ENCODE measurements at places on chromosomes 11 and 22. TPM values are rescaled to one million over a fixed set of nuclear protein-coding genes. Genes with fewer than 3 reads are reported as not detected.
A peak's percentile ranks its signal among the peaks of the same experiment; 100 is the strongest.

SCGB1D2 gene
- total RNA-seq, result not detected

IGSF22 gene
- total RNA-seq, result not detected

PITPNM1 gene
- total RNA-seq, result 46.9 TPM

EFCAB6 gene
- total RNA-seq, result 1.4 TPM

NRGN gene
- total RNA-seq, result 1.0 TPM

RTN4R gene
- 1.5 TPM for total RNA-seq

TSGA10IP gene
- not detected for total RNA-seq

OTOG gene
- total RNA-seq, result not detected

- H3K27ac ChIP-seq, result no peak overlapping the region
- no peak overlapping the region for H3K4me3 ChIP-seq
- no peak for DNase-seq
- H3K27me3 ChIP-seq, result no peaks in the 10 kb centered on the region
- peaks cover 9% of the 10 kb centered on the region for H3K4me1 ChIP-seq
These were observed 75.1 kb downstream of the KIRREL3 start for GRCh38 chr11:126925321-126926093.

- peak overlapping the region; percentile 96 for H3K27ac ChIP-seq
- peak overlapping the region; percentile 65 for H3K4me3 ChIP-seq
- H3K4me1 ChIP-seq, result peaks cover 62% of the 10 kb centered on the region
- peaks cover 4% of the 10 kb centered on the region for H3K36me3 ChIP-seq
- no peak for DNase-seq
These were observed 3.5 kb downstream of the PLXNB2 start for GRCh38 chr22:50303848-50304527.

DNA sequence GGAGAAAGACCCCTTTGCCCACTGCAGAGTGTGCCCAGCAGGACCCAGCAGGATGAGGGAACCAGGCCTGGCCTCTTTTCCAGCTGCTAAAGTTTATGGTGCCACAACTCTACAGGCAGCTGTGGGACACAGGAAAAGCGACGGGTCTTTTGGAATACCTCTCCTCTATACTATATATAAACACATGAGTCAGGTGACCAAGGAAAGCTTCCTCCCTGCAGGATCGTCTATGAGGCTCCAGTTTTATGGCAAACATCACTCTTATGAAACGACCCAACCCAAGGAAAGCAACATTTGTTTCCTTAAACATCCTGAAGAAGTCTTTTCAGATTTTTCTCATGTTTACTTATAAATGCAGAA lies 102.8 kb upstream of the AKIP1 start:
- peaks cover 15% of the 10 kb centered on the region for H3K36me3 ChIP-seq
- no peak for DNase-seq
- H3K4me3 ChIP-seq, result peak overlapping the region; percentile 84
- H3K4me1 ChIP-seq, result peaks cover 7% of the 10 kb centered on the region
- H3K27me3 ChIP-seq, result no peaks in the 10 kb centered on the region
- H3K27ac ChIP-seq, result peak overlapping the region; percentile 96

- no peaks in the 10 kb centered on the region for H3K36me3 ChIP-seq
- no peak overlapping the region for H3K27ac ChIP-seq
- no peak overlapping the region for H3K4me3 ChIP-seq
- no peak for DNase-seq
- H3K27me3 ChIP-seq, result no peaks in the 10 kb centered on the region
These were observed 2000.4 kb upstream of the RAG2 start for GRCh38 chr11:38598418-38598817.

DNA sequence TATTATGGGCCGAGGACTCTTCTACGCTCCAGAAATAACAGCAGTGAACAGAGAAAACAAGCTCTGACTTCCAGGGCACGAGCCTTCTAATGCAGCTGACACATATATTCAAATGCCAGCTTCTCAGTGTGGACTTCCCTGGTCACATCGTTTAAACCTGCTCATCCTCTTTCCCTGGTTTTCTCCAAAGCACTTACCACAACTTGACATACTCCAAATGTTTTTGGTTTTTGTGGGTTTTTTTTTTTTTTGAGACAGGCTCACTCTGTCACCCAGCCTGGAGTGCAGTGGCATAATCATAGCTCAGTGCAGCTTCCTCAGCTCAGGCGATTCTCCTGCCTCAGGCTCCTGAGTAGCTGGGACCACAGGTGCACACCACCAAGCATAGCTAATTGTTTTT lies 105.5 kb downstream of the MICAL3 start:
- no peak overlapping the region for H3K4me3 ChIP-seq
- no peak for DNase-seq
- peaks cover 41% of the 10 kb centered on the region for H3K4me1 ChIP-seq
- H3K27ac ChIP-seq, result no peak overlapping the region

- peaks cover 4% of the 10 kb centered on the region for H3K36me3 ChIP-seq
- peak overlapping the region; percentile 78 for H3K27ac ChIP-seq
- H3K4me3 ChIP-seq, result peak overlapping the region; percentile 91
- H3K4me1 ChIP-seq, result peaks cover 21% of the 10 kb centered on the region
- peaks cover 1% of the 10 kb centered on the region for H3K27me3 ChIP-seq
- DNase-seq, result no peak
These were observed 630 bp downstream of the PIK3IP1 start for GRCh38 chr22:31291481-31292235.

DNA sequence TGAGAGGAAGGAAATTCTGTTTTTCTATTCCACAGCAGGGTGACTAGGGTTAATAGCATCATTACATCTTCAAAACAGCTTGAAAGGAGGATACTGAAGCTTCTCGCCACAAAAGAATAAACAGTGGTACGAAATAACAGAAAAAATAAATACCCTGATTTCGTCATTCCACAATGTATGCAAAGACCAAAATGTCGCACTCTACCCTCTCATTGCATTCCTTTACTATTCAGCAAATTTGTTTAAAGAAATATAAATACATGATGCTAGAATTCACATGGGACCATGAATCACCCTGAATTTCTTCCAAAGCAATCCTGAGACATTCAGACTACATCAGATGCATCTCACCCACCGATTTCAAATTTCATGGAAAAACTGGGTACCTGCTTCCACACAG lies 112.3 kb upstream of the TOP3B start:
- no peak overlapping the region for H3K27ac ChIP-seq
- no peaks in the 10 kb centered on the region for H3K4me1 ChIP-seq
- DNase-seq, result no peak
- no peak overlapping the region for H3K4me3 ChIP-seq
- H3K27me3 ChIP-seq, result peaks cover 76% of the 10 kb centered on the region
- no peaks in the 10 kb centered on the region for H3K36me3 ChIP-seq

DNA sequence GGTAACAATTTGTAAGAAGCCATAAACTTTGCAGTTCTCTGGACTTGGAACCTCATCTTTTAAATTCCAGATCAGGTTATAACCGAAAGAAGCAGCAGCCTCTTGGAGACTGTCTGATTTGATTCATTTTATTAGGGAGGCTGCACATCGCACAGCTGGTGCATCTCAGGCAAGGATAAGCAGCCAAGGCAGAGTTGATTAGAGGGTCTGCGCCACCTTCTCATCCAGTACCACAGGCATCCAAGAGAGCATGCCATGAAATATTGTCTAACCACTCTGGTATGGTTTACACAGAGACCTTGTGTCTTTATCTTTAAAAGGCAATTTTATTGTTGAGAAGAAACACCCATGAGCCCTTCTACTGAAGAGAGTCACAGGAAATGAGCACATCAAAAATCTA lies 16.2 kb upstream of the CWF19L2 start:
- H3K4me3 ChIP-seq, result no peak overlapping the region
- H3K36me3 ChIP-seq, result no peaks in the 10 kb centered on the region
- DNase-seq, result no peak
- no peak overlapping the region for H3K27ac ChIP-seq
- no peaks in the 10 kb centered on the region for H3K4me1 ChIP-seq
- H3K27me3 ChIP-seq, result peaks cover 39% of the 10 kb centered on the region

GRCh38 chr11:11948242-11948947 lies 60.0 kb downstream of the DKK3 start:
- peaks cover 6% of the 10 kb centered on the region for H3K4me1 ChIP-seq
- H3K36me3 ChIP-seq, result peaks cover 38% of the 10 kb centered on the region
- peak overlapping the region; percentile 23 for H3K27ac ChIP-seq
- no peak overlapping the region for H3K4me3 ChIP-seq

DNA sequence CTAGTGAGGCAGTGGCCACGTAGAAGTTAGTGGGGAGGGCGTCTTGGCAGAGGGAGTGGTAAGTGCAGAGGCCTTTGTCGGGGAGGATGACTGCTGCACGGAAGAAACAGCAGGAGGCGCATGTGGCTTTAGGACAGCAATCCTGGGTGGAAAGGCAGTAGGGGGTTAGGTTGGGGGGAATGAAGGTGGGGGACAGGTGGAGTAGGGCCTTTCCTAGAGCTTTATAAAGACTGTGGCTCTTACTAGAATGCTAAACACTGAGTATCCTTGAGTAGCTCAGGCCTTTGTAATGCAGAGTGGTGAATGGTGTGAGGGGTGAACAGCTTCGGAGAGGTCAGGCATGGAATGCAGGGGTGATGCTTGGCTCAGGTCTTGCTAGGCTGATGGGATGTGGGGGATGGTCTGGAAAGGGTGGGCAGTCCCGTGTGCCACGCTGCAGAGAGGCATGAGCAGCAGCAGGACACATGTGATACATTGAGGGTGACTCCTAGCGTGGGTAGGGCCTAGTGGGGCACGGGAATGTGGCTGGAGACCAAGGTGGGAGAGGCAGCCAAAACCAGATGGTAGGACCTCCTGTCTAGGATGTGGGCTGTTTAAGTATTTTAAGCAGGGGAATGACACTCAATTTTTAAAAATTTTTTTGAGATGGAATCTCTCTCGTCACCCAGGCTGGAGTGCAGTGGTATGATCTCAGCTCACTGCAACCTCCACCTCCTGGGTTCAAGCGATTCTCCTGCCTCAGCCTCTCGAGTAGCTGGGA lies 19.2 kb downstream of the AP2A2 start:
- H3K27ac ChIP-seq, result peak overlapping the region; percentile 24
- peaks cover 24% of the 10 kb centered on the region for H3K36me3 ChIP-seq
- H3K4me1 ChIP-seq, result peaks cover 33% of the 10 kb centered on the region

DNA sequence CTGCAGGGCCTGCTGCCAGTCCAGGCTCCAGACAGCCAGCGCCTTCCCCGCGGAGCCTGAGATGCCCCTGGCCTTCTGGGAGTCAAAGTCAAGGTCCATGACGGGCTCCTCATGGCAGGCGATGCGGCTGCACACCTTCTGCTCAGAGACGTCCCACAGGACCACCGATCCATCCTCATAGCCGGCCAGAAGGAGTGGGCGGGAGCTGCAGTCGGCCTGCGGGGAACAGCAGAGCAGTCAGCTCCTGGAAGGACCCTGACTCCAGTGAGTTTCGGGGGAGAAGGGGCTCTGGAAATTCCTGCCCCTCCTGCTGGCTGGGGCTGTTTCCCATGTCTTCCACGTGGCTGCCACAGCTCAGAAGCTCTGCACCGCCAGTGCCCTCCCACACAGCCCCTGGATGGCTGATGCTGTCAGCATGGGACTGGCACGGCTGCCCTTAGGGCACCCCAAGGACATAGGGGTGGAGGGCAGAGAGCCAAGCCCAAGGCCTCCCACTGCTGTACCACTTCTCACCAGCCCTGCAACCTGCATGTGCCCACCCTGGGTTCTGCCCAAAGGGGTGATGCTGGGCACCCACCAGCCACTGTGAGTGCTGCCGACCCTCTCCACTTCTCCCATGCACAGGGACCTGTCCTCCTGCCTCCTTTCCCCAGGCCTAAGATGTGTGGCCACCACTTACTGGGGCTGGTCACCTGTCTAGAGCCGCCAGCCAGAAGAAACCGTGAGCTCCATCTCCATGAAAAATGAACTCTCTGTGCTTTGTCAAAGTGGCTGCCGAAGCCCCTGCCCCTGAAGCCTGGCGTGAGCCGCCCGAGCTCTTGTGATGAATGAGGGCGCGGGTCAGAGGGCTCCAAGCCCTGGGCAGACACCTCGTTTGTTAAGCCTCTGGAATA lies 41.7 kb downstream of the TBX1 start:
- H3K27me3 ChIP-seq, result no peaks in the 10 kb centered on the region
- peaks cover 38% of the 10 kb centered on the region for H3K4me1 ChIP-seq
- DNase-seq, result no peak
- H3K36me3 ChIP-seq, result peaks cover 2% of the 10 kb centered on the region
- no peak overlapping the region for H3K27ac ChIP-seq
- no peak overlapping the region for H3K4me3 ChIP-seq

DNA sequence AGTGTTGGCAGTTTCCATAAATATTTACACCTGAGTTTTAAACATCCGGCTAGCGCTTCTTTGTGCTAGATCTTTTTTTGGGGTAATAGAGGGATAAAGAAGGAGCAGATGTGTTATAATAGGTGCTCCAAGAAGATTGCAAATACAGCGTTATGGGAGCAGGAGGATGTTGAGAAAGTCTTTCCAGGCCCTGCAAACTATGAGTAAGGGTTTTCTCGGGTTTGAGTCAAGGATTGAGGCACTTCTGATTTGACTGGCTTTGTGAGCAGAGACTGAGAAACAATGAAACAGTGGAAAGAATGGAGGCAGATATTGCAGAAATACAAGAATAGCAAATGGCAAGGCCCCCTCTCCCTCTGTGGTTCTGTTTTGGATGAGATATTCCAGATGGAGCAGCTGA lies 155.0 kb upstream of the TIMP3 start:
- H3K4me3 ChIP-seq, result no peak overlapping the region
- H3K27me3 ChIP-seq, result peaks cover 4% of the 10 kb centered on the region
- H3K27ac ChIP-seq, result no peak overlapping the region

- H3K4me1 ChIP-seq, result peaks cover 29% of the 10 kb centered on the region
- no peaks in the 10 kb centered on the region for H3K27me3 ChIP-seq
- H3K27ac ChIP-seq, result no peak overlapping the region
- H3K36me3 ChIP-seq, result no peaks in the 10 kb centered on the region
These were observed 11.7 kb upstream of the FLRT1 start for GRCh38 chr11:64023712-64024710.

- no peak overlapping the region for H3K4me3 ChIP-seq
- H3K27me3 ChIP-seq, result no peaks in the 10 kb centered on the region
- peak overlapping the region; percentile 71 for H3K27ac ChIP-seq
- peak; percentile 54 for DNase-seq
These were observed 45.4 kb upstream of the DKK3 start for GRCh38 chr11:12053606-12054361.

DNA sequence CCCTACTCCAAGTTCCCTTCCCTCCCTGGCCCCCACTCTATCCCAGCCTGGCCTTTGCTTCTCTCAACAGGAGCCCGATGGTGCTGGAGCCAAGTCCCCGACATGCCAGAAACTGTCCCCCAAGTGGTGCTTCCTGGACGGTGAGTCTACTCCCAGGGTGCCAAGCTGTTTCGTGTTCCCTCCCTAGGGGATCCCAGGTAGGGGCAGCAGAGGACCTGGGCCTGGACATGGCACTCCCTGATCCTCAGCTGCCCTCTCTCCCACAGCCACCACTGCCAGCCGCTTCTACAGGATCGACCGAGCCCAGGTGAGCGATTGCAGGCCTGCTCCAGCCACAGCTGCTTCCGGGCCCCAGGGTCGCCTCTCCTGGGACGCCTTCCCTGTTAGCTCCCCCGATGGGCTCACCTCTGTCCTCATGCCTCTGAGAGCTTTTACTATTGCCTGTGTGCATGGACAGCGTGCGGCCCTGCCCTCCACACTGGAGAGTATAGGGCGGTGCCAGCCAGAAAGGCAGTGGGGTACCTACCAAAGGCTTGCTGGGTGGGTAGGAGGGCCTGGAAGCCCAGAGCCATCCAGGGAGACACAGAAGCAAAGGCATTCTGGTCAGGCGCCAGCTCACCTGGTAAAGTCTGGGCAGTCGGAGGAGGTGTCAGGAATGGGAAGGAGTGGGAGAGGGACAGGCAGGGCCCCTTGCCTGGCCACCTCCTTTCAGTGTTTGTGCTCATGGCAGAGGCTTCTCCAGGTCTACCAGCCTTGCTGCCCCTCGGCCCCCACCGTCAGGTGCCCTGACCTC lies 5.0 kb upstream of the MDK start:
- H3K4me1 ChIP-seq, result peaks cover 4% of the 10 kb centered on the region
- H3K27me3 ChIP-seq, result no peaks in the 10 kb centered on the region
- no peak for DNase-seq
- peaks cover 17% of the 10 kb centered on the region for H3K36me3 ChIP-seq
- H3K4me3 ChIP-seq, result no peak overlapping the region
- H3K27ac ChIP-seq, result no peak overlapping the region

- H3K27ac ChIP-seq, result peak overlapping the region; percentile 83
- no peaks in the 10 kb centered on the region for H3K27me3 ChIP-seq
- DNase-seq, result no peak
- H3K4me3 ChIP-seq, result no peak overlapping the region
- H3K36me3 ChIP-seq, result peaks cover 3% of the 10 kb centered on the region
These were observed 389.2 kb downstream of the SOX6 start for GRCh38 chr11:15967166-15967565.

Data from osteocyte (in vitro differentiated cells).